ENCODE measurements at places on chromosomes 7 and 10.
A peak's percentile ranks its signal among the peaks of the same experiment; 100 is the strongest.

DNA sequence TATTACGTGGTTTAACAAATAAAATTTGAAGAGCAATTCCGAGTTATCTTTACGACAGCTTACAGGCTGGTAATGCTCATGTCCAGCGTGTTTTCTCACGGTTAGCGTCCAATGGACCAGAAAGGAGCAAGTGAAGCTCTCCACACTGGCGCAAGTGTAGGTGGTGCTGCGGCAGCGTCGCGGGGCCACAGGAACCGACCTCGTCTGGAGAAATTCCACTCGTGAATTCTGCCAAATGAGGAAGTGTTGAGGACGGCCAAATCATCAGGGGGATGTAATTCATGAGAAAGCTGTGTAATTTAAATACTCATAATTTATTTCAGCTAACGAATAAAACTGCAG lies 350 bp upstream of the ZNF37A start:
- no peak for DNase-seq

GRCh38 chr7:2289111-2289586 lies 25.1 kb downstream of the SNX8 start:
- DNase-seq: no peak

DNA sequence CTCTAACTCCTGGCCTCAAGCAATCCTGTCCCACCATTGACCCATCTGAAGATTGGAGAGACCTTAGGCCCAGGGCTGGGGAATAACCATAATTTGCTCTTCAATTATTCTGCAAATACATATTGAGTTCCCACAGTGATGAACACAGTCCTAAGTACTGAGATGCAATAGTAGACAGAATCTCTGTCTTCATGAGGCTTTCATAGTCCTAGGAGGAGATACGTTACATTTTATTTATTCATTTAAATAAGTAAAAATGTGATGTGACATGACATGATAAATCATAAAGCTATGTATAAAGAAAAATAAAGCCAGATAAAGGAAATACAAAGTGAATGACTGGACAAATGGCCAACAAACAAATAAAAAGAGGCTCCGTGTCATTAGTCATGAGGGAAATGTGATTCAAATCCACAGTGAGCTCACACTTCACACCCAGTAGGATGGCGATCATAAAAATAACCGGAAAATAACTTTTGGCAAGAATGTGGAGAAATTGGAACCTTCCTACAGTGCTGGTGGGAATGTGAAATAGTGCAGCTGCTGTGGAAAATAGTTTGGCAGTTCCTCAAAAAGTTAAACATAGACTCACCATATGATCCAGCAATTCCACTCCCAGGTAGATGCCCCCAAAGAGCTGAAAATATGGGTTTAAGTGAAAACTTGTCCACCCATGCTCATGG lies 52.1 kb upstream of the JCAD start:
- no peak for DNase-seq

GRCh38 chr7:22348379-22348778 lies 8.6 kb downstream of the RAPGEF5 start:
- DNase-seq: no peak

DNA sequence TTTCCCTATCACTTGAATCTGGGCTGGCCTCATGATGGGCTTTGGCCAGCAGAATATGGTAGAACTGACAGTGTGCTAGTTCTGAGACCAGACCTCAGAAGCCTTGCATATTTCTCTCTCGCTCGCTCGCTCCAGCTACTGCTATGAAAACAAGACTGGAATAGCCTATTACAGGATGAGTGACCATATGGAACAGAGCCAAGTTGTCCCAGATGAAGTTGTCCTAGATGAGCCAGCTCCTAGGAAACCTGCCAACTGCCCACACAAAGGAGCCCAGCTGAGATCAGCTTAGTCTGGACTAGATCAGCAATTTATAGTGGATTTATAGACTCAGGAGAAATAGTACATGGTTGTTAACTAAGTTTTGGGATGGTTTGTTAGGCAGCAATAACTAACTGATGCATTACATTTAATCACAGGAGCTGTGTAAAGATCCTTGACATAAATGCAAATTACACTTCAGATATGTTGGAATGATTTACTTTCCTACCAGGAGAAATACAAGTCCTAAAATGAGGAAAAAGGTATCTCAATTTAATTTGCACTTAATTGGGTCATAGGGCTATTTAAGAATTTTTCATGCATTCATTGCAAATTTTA lies 6.8 kb upstream of the HECW1 start:
- DNase-seq: no peak

DNA sequence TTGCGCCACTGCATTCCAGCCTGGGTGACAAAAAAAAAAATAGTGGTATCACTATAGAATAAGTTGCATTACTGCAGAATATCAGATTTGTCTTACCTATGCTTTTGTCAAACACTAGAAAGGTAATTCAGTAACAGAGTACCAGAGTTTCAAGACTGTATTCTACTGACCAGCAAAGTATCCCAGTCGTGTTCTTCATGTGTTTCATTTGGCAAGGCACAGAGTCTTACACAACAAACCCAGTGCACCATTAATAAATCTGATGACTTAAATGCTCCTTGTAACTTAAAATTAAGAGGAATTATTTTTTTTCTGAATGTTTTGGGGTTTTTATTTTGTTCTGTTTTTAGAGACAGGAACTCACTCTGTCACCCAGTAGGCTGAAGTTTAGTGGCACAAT lies 34.4 kb upstream of the PBLD start:
- no peak for DNase-seq

DNA sequence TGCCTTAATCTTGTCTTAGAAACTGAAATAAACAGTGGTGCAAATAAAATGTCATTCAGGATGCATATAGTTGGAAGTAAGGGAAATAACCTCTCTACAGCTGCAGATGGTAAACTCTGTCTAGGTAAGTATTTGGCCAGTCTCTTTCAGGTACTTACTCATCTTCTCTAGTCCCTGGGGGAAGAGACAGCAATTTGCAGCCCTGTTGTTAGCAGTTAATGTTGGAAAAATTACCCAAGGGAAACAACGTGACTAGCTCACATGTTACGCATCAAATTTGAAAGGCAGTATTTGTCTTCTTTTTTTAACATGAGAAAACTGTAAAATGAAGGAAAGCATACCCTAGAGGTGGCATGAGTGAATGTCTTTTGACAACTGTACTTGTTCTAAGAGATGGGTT lies 3.2 kb upstream of the HUS1 start:
- no peak for DNase-seq

GRCh38 chr10:71064413-71065118 lies 147.8 kb upstream of the UNC5B start:
- DNase-seq: no peak

DNA sequence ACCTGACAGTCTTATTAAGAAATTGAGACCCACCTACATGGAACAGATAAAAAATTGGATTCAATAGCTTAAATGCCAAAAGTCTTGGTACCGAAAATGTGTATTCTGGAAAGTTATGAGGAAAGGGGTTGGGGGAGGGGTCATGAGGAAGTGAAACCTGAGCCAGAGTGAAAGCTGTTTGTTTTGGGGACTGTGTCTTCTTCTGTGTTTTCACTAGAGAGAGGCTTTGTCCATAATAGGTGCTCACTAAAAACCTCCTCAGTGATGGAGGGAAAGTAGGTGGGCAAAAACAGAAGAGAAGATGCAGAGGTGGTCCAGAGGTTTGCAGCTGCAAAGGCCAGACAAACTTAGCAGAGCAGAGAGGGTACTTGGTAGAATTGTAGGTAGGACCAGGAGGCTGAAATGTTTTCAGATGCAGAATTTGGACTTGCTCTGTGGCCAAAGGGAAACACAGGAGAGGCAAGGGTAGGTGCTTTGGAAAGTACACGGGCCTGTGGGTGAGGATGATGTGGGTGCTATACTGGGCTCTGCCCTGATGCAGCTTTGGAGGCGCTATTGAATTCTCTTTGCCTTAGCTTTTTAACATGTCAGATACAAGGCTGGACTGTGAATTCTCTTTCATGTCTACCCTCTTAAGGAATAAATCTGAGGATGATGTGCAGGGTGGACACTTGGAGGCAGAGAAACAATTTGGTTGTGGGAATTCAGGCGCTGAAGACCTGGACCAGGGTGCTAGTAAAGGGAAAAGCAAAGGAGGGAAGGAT lies 254.6 kb downstream of the PTEN start:
- peak; percentile 13 for DNase-seq

- peak; percentile 76 for DNase-seq
Observed at GRCh38 chr7:150738591-150739001, 1.4 kb downstream of the GIMAP5 start.

DNA sequence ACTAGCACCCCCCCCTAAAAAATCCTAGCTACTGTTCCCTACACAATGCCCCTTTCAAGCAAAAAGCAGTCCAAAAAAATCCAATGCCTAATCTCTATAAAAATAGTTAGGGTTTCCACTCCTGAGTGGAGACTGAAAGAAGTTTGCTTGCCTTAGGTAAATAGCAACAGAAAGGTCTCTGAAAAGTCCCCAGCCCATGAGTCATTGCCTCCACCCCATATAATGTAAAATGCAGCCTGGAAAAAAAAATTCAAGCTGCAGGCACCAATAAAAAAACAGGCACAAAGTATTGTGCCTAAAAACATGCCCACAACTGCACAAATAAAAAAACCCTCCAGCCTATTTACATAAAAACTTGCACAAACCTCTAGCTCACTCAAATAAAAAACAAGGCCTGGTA lies 47.5 kb downstream of the ZNF680 start:
- DNase-seq: no peak

DNA sequence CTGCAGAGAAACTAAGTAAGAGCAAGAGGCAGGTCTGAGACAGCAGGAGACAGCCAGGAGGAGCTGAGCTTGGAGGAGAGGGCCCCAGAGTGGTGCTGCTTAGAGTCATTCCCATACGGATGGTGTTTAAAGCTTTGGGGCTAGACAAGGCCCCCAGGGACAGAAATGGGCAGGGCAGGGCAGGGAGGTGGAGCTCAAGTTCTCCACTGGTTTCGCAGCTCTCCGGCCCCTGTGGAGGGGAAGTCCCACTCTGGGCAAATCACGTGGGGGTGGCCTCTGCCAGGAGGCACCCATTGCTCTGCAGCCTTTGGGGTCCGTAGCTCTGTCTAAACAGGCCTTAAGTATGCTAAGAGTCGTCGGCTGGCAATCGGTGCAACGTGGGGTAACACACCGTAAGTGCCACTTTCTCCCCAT lies 1.0 kb upstream of the PTPRE start:
- no peak for DNase-seq

DNA sequence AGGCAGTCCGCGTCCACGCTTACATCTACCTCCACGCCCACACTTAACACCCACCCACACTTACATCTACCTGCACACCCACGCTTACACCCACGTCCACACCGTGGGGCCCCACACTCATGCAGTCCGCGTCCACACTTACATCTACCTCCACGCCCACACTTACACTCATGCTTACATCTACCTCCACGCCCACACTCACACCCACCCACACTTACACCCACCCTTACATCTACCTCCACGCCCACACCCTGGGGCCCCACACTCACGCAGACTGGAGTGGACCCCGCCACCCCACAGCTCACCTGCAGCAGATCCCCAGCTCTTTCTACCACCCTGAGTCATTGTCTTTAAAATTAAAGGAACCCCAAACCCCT lies 32.4 kb upstream of the PWWP2B start:
- DNase-seq: no peak

- no peak for DNase-seq
Observed at GRCh38 chr7:37096341-37096740, 352.3 kb downstream of the ELMO1 start.

DNA sequence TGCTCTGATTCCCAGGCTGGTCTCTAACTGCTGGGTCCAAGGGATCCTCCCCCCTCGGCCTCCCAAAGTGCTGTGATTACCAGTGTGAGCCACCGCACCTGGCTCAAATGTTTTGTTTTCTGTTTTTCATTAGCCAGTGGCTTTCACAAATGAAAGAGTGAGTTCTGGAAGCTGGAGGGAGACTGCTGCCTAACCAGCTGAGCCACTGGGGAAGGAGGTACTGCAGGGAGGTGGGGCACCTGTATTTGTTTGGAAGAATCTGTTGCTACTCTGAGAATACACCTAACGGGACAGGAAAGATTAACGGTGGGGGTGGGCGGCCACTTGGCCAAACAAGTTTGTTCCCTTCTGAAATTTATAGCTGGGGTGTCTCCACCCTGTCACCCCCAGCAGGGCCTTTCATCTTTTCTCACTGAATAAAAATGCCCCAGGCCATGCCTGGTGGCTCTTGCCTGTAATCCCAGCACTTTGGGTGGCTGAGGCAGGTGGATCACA lies 4.7 kb downstream of the STOX1 start:
- DNase-seq: no peak

GRCh38 chr7:134367956-134368749 lies 51.4 kb upstream of the SLC35B4 start:
- no peak for DNase-seq

DNA sequence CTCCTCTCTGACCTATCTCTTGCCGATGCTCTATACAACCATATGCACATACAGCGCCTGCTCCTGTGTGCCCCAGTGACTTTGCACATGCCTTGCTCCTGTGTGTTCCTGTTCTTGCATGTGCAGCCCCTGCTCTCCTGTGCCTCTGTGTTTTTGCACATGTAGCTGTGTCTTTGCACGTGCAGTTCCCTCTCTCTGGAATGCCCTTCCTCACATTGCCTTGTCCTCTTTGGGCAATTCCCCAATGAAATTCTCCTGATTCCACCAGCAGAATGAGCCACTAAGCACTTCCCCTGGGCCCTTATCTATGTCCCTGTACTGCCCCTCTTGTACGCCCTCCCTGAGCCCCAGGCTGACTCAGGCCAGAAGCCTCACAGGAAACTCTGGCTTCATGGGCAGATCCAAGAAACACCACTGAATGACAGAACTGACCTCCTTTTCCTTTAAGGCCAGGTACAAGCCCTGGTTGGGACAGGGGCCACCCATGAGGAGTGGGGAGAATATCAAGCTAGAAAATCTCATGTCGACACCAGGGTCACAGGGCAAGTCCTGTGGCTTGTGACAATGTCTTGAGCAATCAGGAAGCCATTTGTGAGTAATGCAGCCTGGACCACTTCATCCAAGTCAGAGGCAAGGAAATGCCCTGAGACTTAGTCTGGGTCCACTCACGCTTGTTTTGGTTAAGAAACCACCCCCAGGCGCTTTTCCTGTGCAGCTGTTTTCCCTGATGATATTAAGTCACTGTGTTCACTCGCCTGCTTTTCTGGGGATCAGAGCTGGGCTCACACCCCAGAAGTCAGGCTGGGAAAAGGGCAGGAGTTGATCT lies 1.9 kb upstream of the ARHGAP22 start:
- DNase-seq: no peak

GRCh38 chr7:18425227-18425626 lies 70.3 kb upstream of the HDAC9 start:
- no peak for DNase-seq

- no peak for DNase-seq
Observed at GRCh38 chr10:14570800-14571199, 203.9 kb downstream of the FAM107B start.

GRCh38 chr7:132758986-132759385 lies 182.7 kb upstream of the PLXNA4 start:
- DNase-seq: no peak

- no peak for DNase-seq
Observed at GRCh38 chr7:1401011-1401410, 58.3 kb downstream of the MICALL2 start.

DNA sequence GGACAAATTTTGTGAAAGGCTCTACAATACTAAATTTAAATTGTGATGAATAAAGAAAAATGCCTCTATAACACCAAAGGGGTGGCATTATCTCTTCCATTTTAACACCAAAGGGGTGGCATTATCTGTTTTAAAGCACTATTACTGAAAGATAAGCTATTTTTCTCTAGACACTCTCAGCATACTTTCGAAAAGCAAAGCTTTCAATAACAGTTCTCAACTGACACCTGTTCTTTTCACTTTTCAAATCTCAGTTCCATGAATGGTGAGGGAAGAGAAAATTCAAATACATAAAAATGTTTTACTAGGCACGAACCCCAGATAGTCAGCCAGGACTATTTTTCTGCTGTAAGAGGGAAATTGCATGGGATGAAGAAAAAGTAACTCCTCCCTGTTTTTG lies 103.8 kb downstream of the CPEB3 start:
- DNase-seq: no peak

Data from CD4-positive, alpha-beta T cell treated with Interleukin-15 for 4 hours (primary cell).